Bone marrow (tissue), 2 donors: ENCODE measurements at places on chromosomes 12 and 14.

DNA sequence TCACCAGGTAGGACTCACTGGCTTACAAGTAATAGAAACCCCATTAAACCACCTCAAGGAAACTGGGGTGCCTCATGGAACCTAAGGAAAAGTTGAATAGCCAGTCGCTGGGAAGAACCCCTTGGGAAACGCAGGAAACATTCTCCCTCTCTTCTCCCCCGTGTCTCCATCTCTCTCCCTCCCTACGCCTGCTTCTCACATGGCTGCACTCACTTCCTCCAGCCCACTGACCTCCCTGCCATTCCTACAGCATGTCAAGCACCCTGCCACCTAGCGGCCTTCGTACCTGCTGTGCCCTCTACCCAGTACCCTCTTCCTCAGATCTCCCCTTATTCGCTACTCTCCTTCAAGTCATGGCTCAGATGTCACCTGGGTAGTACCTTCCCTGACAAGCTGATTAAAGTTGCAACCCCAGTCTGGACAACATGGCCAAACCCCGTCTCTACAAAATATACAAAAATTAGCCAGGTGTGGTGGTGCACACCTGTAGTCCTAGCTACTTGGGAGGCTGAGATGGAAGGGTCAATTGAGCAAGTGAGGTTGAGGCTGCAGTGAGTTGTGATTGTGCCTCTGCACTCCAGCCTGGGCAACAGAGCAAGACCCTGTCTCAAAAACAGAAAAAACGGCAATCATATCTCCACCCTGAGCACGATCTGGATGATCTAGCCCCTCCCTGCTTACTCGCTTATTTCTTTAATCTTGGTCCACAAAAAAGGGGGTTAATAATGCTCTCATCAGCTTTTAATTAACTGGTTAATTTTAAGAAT is 6.4 kb upstream of the DTX1 start:
- DNase-seq: no peak

DNA sequence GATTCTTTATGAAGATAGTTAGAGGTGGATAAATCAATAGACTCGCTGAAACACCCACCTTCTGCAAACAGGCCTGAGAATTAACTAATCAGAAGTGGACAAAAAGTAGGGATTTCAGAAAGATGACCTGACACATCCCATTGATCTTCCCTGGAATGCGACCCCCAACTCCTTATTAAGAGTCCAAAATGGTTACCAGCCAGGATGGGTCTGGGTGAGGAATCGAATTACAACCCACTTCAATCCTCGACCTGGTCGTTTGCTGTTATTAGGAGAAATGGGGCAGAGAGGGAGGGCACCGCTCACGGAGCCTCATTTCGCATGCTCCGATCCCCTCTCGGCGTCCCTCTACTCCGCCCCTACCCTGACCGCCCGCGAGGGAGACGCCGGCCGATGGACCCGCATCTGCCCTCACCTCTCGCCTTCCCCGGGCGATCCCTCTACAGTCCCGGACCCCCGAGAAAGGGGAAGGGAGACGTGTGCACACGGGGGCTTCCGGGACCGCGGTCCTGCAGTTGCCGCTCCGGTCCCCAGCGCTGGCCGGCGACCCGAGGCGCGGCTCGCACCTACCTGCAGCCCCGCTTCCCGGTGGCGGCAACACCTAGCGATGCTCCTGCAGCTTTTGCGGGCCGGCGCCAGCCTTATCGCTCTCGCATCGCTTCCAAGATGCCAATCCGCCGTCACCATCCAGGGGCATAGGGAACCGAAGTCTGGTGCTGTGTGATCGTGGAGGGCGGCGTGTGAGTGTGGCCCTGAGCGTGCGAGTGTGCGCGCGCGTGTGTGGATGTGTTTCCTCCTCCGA is 69.3 kb upstream of the USP15 start:
- DNase-seq: no peak

- no peak for DNase-seq
These were observed 23.1 kb downstream of the ABCB9 start for GRCh38 chr12:122943196-122943595.

GRCh38 chr14:104394409-104394851 is 185.1 kb upstream of the C14orf180 start:
- no peak for DNase-seq

- DNase-seq: no peak
These were observed 102.0 kb downstream of the ADGRD1 start for GRCh38 chr12:131055596-131056233.

GRCh38 chr14:22412926-22413411 is 176.1 kb downstream of the DAD1 start:
- no peak for DNase-seq

DNA sequence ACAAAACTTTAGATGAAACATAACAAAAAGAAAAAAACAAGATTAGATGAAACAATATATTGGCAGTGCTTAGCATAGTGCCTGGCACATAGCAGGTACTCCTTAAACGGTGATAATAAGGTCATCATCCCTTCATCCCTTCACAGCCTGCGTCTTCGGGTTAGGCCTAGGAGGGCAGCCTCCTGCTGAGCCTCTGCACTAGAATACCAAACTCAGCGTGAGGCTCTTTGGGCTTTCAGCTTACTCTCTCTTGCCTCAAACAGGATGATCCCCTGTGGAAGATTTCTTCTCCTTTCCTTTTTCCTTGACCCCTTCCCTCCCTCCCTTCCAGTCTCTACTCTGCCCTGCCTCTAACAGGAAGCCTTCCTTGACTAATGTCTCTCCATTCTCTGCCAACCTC is 14.4 kb upstream of the FIGNL2 start:
- no peak for DNase-seq

DNA sequence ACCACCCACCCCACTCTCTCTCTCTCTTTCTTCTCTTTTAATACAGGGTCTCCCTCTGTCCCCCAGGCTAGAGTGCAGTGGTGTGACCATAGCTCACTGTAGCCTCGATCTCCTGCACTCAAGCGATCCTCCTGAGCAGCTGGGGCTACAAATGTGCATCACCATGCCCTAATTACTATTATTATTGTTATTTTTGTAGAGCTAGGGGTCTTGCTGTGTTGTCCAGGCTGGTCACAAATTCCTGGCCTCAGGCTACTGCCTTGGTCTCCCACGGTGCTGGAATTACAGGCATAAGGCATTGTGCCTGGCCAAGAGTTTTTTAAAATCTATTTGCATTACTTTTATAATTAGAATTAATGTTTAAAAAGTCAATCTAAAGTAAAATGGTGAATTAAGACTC is 23.0 kb upstream of the TUBA1B start:
- no peak for DNase-seq

DNA sequence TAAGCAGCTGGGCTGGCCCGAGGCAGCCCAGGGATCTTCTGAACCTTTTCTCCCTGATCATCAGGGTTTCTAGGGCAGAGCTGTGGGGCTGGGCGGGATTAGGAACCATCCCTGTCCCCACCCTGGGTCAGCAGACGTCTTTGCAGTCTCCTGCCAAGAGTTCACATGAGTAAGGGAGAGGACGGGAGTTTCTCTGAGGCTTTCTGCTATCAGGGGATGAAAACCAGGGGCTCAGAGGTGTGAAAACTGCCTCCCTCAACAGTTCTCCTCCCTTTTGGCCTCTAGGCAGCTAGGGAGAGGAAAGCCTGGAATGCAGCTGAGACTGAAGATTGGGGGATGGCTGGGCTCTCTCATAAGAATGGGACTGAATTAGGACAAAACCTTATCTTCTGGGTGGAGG is 7.9 kb downstream of the ZNF385A start:
- DNase-seq: no peak

DNA sequence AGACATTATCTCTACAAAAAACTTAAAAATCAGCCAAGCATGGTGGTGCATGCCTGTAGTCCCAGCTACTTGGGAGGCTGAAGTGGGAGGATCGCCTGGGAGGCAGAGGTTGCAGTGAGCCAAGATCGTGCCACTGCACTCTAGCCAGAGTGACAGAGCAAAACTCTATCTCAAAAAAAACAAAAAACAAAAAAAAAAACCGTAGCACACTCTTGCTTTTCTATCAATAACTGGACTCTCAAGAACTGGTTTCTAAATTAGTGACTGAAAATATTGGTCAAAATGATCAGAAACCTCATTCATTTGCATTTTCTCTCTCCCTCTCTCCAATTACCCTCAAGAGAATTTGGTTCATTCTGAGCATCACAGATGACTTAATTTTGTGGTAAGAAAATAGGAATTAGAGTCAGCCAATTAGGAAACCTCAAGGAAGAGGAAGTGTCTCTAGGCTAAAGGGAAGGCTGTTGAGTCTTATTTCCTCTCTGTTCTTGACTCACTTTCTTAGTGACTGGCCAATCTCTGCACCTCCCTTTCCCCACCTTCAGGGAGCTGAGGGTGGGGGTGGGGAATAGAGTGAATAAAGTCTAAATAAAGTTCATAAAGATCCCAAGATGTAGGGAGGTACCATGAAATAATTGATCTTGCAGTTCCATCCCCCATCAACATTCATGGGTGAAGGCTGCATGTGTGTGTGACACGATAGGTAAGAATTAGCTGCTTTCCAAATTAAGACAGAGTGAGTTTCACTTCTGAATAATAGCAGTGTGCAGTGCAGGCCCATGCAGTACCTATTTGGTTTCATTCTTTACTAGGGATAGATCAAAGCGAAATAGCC is 6.8 kb upstream of the PSMA6 start:
- peak; percentile 12 for DNase-seq

- DNase-seq: no peak
These were observed 11.1 kb downstream of the VPS37B start for GRCh38 chr12:122884860-122885259.

DNA sequence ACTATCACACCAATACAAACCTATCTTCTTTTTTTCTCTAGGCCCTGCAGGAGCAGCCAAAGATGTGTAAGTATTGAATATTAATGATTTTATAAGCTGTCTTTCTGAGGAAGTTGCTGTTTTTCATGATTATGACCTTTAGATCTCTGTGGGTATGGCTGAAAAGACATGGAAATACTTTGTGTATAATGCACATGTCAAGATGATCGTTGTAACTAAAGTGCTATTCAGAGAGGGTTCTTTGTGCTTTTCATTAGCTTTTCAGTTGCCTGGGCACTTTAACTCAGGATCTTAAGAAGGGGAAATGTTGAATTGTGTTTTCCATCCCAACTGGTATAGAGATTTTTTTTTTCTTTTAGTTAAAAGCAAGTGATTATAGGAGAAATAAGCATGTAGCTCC is 18.1 kb downstream of the C12orf75 start:
- no peak for DNase-seq

DNA sequence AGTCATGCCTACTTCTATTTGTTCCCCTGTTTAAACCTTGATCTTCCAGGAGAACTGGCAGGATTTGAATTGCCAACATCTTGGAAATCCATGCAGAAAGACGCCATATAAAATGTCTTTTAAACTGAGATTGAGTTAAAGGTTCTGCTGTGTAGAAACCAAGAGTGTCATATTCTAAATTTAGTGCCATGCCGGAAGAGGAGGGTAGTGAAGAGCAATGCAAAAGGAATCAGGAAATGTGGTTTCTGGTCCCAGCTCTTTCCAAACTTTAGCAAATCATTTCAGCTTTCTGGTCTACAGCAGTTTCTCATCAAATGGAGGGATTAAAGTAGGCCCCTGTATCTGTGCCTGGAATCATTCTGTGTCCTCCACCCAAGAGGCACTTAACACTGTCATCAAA is 85.7 kb downstream of the BTG1 start:
- no peak for DNase-seq

DNA sequence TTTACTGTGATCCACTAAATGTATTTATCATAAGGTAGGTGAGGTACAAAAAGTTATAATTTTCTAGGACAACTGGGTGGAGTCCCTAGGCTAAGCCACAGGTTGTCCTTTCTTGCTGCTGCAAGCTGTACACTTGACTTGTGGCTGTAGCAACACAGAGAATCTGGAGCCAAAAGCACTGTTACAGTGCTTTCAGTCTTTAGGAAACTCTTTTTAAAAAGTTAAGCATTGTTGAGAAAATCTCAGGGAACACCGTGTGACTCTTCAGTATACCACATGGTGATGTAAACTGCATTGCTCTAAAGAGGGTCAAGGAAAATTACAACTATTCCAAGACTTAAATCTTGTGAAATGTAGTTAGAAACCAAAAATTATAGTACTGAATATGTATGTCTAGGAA is 11.4 kb downstream of the SLC15A5 start:
- no peak for DNase-seq

GRCh38 chr14:99982537-99983250 is 82.5 kb upstream of the EVL start:
- DNase-seq: peak; percentile 71

DNA sequence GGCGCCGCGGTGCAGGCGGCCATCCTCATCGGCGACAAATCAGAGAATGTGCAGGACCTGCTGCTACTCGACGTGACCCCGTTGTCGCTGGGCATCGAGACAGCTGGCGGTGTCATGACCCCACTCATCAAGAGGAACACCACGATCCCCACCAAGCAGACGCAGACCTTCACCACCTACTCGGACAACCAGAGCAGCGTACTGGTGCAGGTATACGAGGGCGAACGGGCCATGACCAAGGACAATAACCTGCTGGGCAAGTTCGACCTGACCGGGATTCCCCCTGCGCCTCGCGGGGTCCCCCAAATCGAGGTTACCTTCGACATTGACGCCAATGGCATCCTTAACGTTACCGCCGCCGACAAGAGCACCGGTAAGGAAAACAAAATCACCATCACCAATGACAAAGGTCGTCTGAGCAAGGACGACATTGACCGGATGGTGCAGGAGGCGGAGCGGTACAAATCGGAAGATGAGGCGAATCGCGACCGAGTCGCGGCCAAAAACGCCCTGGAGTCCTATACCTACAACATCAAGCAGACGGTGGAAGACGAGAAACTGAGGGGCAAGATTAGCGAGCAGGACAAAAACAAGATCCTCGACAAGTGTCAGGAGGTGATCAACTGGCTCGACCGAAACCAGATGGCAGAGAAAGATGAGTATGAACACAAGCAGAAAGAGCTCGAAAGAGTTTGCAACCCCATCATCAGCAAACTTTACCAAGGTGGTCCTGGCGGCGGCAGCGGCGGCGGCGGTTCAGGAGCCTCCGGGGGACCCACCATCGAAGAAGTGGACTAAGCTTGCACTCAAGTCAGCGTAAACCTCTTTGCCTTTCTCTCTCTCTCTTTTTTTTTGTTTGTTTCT is 1.7 kb downstream of the HSPA2 start:
- no peak for DNase-seq

DNA sequence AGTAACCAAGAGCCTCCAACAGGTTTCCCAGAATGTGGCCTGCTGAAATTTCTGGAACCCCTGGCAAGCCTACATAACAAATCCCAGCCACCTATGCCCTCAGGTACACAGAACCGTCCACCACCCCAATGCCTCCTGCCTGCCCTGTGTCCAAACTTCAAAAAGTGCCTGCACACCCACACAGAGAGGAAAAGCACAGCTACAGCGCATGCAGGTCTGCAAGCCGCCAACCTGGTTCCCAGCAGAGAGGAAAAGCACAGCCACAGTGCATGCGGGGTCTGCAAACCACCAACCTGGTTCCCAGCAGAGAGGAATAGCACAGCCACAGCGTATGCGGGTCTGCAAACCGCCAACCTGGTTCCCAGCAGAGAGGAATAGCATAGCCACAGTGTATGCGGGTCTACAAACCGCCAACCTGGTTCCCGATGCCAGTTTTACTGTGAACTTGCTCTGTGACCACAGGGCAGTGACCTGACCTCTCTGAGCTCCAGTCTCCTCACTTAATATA is 113.5 kb downstream of the SCARB1 start:
- DNase-seq: no peak
